ENCODE measurements at places on chromosomes 4 and X.

- no peak for DNase-seq
Observed at GRCh38 chr4:39574946-39575345, 47.7 kb upstream of the UGDH start.

DNA sequence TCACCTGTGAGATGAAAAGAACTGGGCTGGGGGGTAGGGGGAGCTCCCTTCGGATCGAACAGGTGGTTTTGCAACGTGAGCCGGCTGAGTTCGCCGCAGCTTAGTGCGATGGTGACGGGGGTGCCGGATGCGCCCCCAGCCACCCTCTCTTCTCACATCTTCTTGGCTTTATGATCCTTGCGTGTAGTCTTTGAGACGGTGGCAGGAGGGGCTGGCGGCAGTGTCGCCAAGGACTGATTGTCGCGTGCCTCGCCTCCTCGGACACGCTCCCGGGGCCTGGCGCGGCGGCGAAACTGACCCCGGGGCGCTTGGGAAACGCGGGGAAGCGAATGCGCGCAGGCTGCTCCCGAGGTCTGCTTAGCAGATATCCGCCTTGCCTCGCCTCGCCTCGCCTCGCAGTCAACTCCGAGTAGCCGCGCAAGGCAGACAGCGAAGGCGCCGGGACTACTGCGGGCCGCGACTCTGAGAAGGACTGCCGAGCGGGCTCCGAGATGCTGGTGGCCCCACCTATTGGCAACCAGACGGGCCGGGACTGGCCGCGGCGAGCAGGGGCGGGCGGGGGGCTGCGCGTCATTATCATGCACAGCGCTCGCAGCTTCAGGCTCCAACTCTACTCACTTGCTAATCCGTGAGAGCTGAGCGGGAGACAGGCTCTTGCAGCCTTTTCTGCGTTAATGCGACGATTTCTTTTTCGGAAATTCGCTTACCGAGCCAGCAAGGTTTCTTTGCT is 1.5 kb downstream of the GRID2 start:
- DNase-seq: no peak

- no peak for DNase-seq
Observed at GRCh38 chrX:124098089-124098488, 136.6 kb downstream of the STAG2 start.

DNA sequence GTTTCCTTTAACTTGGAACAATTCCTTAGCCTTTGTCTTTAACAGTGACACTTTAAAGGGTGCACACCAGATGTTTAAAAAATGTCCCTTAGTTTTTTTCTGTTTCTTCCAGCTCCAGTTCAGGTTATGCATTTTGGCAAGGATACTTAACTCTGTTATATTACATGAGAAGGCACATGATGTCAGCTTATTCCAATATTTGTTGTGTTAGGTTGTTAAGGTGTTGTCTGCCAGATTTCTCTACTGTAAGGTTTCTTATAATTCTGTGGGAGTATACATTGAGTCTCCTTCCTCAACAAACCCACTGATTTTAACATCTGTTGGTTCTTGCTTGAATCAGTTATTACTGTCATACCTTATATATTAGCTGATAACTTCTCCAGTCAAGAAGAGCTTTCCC is 33.3 kb downstream of the REST start:
- no peak for DNase-seq

DNA sequence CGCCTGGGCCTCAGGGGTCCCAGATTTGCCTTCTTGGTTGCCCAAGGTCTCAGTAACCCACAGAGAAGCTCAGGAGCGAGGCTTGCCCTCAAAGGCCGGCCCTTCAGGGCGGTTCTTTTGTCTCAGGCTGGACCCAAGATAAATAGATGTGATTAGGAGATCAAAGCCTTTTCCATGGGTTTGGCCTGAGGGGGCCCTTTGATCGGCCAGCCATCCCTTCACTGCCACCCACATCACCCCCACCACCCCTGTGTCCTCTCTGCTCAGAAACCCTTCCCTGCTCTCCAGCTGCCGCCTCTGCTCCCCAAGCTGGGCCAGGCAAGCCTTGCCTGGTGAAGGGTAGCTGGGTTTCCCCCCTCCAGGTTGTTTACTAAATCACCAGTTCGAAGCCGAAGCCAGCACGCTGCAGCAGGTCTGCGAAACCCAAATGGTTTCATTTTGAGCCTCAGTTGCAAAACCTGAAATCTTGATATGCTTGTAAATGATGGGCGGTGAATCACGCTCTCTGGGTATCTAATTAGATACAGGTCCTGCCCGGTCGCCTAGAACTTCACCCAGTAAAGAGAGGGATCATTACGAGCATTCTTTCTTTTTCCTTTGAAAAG is 202.6 kb upstream of the BCOR start:
- DNase-seq: no peak

- DNase-seq: no peak
Observed at GRCh38 chrX:64206556-64207162, 1.2 kb upstream of the AMER1 start.

GRCh38 chr4:109998867-109999584 is 86.3 kb downstream of the EGF start:
- DNase-seq: no peak

DNA sequence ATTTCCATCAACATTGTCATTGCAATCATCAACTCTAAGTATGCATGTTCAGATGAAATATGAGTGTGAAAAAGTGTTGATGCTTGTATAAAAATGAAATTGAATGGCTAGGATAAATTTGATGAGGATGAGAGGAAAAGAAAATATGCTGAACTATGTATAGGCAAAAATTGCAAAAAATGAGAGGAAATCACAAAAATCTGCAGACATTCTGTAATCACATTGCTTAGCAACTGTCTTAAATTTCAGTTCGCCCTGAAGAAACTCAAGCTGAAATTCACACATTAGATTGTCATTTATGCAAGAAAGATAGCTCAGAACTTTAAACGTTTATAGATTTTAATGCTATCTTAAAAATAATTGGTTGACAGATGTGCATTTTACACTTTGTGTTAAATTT is 1098.8 kb upstream of the IGFBP7 start:
- DNase-seq: no peak

DNA sequence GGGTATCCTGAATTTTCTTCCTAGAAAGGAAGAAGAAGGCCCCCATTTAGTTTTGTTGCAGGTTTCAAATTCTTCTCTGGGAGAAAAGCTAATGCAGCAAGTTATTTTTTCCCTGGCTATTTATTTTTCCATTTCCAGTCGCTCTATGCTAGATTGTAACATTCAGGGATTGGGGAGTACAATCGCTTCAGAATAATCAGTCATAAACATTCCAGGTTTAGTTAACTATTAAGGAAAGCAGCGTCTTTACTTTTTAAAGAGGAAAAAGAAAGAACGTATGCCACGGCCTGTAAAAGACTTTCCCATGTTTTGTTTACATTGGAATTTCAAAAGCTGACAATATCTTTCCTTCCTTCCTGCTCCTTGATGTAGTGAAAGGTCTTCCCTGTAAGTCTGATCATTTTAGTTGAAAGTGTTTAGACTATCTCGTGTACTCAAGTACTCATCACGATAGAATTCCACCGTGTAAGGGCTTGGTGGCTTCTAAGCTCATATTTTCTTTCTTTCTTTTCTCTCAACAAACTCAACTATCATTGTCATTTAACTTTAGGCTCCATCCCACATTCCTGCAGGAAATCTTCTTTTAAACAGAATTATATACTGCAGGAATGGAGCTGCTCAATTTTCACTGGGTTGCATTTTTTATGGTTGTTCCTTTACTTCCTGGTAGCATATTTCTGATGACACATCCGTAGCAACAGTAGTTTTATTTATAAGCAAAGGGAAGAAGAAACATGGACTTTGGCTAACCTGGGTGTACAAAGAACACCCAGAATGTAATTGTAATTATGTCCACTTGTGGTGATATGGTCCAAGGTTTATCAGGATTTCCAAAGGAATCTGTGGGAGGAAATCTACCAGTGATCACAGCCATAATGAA is 213.1 kb upstream of the FAT1 start:
- no peak for DNase-seq

GRCh38 chr4:88277711-88278225 is 6.6 kb downstream of the PPM1K start:
- no peak for DNase-seq

DNA sequence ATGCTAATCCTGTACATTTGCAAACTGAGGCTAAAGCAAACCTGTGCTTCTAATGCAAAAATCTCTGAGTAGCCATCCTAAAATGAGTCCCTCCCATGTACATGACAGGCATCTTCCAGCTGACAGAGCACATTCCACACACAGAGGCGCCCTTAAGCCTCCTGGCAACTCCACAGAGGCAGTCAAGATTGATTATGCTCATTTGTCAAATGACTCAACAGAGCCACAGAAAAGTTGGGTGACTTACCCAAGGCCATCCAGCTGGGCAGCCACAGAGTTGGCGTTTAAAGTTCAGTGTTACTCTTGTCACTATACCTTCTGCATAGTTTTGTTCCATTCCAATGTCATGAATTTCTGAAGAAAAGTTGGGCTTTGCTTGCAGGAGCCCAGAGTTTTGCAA is 394.6 kb upstream of the FGF13 start:
- DNase-seq: no peak

Measured in activated naive CD4-positive, alpha-beta T cell treated with anti-CD3 and anti-CD28 coated beads, Interleukin-2, amount 50 U/mL, for 16 hours (primary cell).